ENCODE measurements at places on chromosomes 3 and 15.

GRCh38 chr3:197516517-197516889, 39.3 kb downstream of the BDH1 start:
- peak; percentile 57 for DNase-seq

DNA sequence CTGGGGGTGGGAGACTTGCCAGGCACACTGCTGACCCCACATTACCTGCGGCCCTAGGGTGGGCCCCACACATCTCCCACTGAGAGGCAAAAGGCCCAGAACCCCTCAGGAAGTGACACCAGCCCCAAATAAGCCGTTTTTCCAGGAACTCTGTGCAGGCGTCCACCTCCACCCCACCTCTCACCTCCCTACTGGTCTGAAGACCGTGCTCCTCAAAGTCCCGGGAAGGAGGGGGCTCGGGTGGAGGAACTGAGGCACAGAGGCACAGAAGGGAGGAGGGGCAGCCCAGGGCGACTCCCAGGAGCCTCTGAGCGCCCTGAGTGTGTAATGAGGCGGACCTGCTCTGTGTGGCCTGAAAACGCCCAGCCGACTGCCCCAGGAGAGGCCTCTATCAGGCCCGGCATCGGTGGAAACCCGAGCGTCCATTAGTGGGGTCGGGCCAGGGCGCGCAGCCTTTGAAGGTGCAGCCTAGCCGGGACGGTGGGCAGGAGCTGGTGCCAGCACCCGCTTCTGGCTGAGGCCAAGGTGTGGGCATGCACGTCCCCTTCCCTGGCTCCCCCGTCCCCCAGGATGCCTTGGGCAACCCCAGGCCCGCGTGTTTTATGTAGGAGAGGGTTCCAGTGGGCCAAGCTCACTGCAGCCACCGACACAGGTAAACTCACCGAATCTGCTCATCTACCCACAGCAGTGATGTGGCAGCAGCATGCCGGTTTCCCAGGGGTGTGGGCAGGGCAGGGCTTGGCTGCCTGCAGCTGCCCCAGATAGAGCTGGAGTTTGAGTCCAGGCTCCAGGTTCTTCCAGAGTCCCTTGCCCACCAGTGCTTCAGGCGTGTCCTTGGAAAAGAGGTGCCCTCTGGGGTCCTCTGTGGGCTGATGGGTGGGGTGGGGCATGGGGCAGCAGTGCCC, 55.8 kb downstream of the DNAJB8 start:
- no peak for DNase-seq

DNA sequence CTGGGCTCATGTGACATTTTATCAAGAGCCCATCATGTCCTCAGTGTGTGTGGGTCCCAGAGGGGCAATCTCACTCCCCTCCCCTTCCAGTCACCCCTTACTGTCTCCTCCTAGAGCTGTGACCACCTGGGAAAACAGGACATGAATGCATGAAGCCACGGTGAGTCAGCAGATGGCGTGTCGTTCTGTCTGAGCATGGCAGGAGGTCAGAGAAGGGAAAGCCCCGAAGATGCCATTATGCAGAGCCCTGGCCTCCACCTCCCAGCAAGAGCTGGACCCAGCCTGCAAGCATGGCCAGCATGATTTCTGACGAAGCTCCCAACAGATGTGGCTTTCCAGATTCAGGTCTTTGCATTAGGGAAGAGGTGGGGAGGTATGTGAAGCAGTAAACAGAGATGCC, 118.5 kb downstream of the TLE3 start:
- no peak for DNase-seq

- no peak for DNase-seq
Measured at GRCh38 chr15:90035840-90036230, 34.7 kb downstream of the ZNF710 start.

GRCh38 chr15:38242055-38242454, 10.6 kb upstream of the SPRED1 start:
- no peak for DNase-seq

GRCh38 chr15:51288143-51289065, 50.0 kb downstream of the CYP19A1 start:
- DNase-seq = no peak

- no peak for DNase-seq
Measured at GRCh38 chr3:129119365-129120100, 2.1 kb downstream of the RAB43 start.

GRCh38 chr3:31790193-31791089, 190.6 kb downstream of the OSBPL10 start:
- DNase-seq = no peak

DNA sequence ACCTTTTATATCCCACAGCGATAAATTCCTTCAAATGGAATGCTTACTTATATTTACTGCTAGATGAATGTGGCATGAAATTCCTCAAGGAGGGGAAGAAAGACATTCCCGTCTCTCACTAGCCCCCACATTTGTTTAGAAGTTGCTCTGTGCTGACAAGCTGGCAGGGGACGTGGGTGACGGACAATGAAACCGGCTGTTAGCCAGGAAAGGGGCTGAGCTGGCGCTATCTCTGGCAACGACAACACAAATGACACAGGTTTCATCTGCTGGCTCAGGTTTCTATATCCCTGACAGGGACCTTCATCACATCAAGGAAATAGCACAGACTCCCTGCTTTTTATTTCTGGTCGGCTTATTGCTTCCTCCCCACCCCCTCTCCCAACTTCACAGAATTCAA, 15.8 kb downstream of the RUVBL1 start:
- DNase-seq = no peak

DNA sequence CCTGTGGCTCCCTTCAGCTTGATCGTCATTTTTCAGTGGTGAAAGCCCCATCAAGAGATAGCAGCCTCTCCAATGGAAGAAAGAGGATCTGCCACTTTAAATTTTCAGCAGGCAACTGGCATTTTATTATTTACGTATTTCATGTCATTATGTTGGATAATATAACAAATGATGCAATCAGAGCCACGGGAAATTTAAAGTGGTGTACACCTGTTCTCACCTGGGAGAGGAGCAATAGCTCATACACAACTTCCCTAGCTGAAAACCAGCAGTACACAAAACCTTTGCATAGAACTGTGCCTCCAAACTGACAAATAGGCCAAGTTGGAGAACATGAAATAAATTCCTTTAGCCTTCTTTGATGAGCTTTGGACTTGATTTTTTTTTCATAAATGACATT, 136.9 kb downstream of the SATB1 start:
- no peak for DNase-seq

DNA sequence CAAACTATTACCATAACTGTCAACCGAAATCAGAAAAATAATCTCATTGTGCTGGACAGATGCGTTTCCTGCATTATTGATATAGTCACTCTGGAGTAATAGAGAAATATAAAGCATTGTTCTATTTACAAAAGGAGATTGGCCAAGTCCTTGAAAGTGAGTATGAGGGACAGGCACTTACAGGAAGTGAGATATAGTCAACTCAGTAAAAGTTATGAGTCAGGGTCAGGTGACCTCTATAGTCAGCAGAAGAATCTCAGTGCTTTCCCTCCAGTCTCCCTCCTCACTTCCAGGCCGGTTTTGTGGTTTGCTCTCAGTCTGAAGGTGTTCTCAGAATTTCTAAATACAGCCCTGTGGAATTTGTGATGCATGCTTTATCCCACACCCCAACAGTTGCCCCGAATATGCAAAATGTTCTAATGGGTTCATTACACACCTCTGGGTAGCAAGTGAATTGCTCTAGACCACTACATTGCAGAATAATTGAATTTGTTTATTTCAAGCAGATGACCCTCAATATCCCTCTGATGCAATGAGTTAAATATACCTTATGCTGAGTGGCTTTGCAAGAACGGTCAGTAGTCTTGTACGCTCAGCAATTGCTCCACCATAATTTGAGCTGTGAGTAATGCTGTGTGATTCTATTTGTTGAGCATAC, 787.7 kb downstream of the MCTP2 start:
- DNase-seq = no peak

GRCh38 chr3:146156095-146156494, 4.9 kb downstream of the PLOD2 start:
- no peak for DNase-seq

- peak; percentile 78 for DNase-seq
Measured at GRCh38 chr3:105906836-105907235, 38.0 kb upstream of the CBLB start.

- no peak for DNase-seq
Measured at GRCh38 chr3:56987238-56987895, 73.1 kb upstream of the SPATA12 start.

Measured in AG09309 (cell line).